ENCODE measurements at places on chromosomes 3 and 15.

- DNase-seq, result no peak
Observed at GRCh38 chr15:100198442-100198841, 143.3 kb downstream of the ADAMTS17 start.

DNA sequence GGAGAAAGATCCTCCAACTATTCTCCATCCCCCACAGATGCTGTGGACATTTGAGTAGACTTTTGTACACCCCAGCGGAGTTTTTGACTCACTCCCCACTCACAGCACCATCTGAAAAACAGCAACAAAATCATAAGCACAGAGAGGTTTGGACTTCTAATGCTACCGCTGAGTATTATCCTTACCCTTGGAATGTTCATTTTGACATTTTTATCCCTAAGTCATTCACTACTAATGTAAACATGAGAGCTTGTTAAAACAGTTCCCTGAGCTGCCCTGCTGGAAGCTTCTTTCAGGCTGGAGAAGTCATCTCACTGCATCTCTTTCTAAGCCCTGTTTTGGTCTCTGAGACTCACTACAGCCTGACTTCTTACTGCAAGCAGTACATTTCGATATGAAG is 1045.9 kb downstream of the MCTP2 start:
- no peak for DNase-seq

- DNase-seq, result no peak
Observed at GRCh38 chr3:118151164-118151563, 883.5 kb downstream of the IGSF11 start.

DNA sequence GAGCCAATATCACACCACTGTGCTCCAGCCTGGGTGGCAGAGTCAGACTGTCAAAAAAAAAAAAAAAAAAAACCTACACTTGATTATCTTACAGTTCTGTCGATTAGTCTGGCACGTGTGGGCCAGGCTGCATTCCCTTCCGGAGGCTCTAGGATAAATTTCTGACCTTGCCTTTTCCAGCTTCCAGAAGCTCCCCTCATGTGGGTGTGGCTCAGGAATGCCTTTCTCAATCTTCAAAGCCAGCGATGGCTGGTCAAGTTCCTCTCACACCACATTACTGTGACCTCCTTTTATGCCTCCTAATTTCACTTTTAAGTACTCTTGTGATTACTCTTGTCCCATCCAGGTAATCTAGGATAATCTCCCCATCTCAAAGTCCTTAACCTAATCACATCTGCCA is 58.2 kb upstream of the DUT start:
- no peak for DNase-seq

DNA sequence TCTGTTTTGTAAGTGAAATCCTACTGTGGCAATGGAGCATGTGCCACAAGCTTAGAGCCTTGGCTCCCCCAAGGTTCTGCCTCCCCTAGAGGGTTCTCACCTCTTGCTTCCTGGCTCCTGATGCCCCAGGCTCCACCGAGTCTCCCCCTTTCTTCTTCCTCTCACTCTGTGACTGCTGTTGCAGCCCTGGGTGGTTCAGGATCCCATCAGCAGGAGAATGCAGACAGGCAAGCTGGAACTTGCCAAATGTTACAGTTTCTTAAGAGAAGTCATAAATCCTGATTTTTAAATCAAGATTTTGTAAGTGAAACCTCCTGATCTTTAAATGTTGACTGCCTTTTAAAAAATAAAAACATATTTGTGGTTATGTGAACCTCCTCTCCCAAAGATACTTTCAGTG is 133.9 kb downstream of the CCNL1 start:
- DNase-seq, result no peak

DNA sequence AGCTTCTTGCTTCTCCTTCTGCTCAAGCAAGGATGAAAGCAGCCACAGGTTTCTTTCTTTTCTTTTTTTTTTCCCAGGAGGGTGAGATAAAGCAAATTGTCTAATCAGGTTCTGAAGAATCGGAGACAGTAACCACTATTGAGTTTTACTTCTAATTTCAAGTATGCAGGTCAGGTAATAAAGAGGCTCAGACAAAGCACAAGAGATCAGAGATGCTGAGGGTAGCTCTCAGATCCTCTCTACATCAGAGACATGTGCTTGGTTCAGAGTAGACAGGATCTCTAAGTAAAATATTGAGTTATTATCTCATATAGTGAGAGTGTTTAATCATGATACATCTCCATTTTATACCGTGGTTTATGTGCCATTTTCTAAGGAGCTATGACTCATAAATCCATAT is 168.5 kb downstream of the NFKBIZ start:
- DNase-seq, result no peak
